Renal pelvis (tissue), 12 donors: ENCODE measurements at places on chromosomes 7 and 10.

DNA sequence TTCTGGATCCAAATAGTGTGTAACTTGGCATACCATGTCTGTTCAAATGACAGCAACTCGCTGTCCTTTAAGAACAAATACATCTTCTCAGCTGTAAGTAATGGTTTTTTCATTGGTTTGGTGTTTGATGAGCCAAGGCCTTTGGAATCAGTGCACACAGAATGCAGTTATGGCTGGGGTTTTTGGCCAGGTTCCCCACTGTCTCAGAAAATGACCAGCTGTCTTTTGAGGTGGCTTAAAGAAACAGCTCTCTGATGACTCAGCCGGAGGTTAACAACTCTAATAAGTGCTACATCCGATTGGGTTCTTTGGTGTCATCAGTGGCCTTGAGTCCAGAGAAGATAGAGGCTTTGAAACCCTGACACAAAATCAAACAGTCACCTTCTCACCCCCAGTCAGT lies 688.4 kb downstream of the REEP3 start:
- DNase-seq: no peak

GRCh38 chr10:30821994-30822692 lies 192.6 kb upstream of the LYZL2 start:
- no peak for DNase-seq

GRCh38 chr10:101580486-101581399 lies 7.3 kb downstream of the POLL start:
- DNase-seq: no peak

GRCh38 chr10:35546824-35547225 lies 58.3 kb upstream of the GJD4 start:
- no peak for DNase-seq

GRCh38 chr10:101062232-101063049 lies 652 bp downstream of the KAZALD1 start:
- peak; percentile 74 for DNase-seq

- DNase-seq: no peak
Measured at GRCh38 chr10:111455776-111456426, 379.1 kb downstream of the ADRA2A start.

DNA sequence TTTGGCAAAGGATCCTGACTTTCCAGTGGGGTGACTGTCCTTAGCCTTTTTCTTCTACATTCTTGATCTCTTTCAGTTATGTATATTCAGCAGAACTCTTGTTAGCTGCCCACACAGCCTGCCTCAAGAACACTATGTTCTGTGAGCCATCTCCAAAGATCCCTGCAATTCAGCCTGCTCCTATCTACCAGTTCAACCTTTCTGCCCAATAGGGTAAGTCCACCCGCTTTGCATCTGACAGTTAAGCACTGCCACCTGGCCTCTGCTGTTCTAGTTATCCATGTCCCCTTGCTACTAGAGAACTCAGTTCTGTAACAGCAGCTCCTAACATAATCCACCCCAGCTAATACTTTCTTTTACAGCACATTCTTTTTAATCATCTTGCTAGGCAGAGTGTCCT lies 13.5 kb downstream of the OR9A2 start:
- DNase-seq: no peak
